ENCODE measurements at places on chromosomes 6 and 20. TPM values are rescaled to one million over a fixed set of nuclear protein-coding genes. Genes with fewer than 3 reads are reported as not detected.
A peak's percentile ranks its signal among the peaks of the same experiment; 100 is the strongest.

- no peak for DNase-seq
Measured at GRCh38 chr6:3778701-3779573, 27.4 kb upstream of the PXDC1 start.

GRCh38 chr6:47439348-47439668 lies 38.3 kb upstream of the CD2AP start:
- DNase-seq, result no peak

DEFB132 gene
- total RNA-seq, result not detected

- DNase-seq, result peak; percentile 76
Measured at GRCh38 chr6:21846541-21847451, 253.2 kb downstream of the SOX4 start.

DNA sequence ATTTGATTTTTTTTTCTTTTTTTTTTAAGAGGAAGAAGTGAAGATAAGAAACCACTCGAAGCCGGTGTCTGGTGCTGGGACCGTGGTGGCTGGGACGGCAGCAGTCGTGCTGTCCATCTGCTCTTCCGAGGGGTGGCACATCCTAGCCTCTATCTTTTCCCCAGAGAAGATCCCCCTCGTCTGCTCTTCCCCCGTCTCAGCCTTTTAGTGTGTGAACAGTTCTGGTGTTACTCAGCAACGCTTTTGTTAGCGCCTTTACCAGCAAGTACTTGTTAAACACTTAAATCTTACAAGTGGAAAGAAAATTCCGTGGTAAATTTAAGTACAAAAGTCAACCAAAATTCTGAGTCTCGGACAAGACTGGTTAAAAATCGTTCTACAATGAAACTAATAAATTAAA lies 90.1 kb downstream of the RSPH3 start:
- no peak for DNase-seq

PHACTR3 gene
- total RNA-seq, result 8.5 TPM

- no peak for DNase-seq
Measured at GRCh38 chr20:20638878-20639277, 73.6 kb downstream of the RALGAPA2 start.

EPHA7 gene
- 5.6 TPM for total RNA-seq

GRCh38 chr20:33465481-33466302 lies 22.1 kb upstream of the SNTA1 start:
- DNase-seq, result peak; percentile 27

MRPS10 gene
- total RNA-seq, result 72.4 TPM

- peak; percentile 90 for DNase-seq
Measured at GRCh38 chr6:15879371-15880261, 216.8 kb upstream of the DTNBP1 start.

DNA sequence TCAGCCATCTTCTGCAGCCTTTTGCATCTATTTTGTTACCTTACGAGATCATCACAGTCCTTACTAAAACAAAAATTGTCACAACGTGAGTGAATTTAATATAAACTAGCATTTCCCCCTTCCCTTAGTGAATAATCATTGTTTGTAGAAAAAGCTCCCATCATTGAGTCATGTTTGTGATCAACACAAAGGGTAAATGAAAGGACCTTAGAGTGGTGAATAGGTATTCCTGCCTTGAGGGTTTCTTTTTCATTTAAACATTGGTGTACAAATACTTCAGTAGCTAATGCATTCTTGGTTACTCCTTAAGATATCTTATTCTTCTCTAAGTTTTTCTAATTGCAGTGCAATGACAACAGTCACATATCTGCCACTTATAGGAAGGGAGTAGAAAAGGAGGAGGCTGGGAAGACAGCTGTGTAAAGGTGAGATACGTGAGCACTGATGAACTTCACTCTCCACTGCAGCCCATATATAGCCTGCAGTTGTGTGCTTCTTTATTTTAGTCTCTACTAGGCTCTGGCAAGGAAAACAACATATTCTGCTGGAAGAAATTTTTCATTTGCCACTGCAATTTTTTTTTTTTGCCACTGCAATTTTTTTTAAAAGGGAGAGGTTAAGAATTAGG lies 27.8 kb downstream of the ADGRG6 start:
- no peak for DNase-seq

DNA sequence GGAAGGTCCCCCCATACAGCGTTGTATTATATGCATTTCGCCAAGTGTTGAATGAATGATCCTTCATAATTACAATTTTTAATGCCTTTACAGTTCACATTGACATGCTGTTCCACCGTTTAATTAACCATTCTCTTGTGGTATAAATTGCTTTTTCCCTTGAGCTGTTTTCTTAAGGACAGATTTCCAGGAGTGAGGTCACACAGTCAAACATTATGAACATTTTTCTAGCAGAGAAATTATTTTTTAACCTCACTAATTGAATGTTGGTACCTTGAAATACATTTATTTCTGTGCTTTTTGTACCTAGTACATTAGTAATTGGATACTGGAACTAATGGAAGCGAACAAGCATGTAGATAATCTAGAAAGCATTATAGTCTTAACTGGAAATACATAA lies 76.7 kb upstream of the C20orf144 start:
- no peak for DNase-seq

MYB gene
- 1.3 TPM for total RNA-seq

TMC2 gene
- not detected for total RNA-seq

DNA sequence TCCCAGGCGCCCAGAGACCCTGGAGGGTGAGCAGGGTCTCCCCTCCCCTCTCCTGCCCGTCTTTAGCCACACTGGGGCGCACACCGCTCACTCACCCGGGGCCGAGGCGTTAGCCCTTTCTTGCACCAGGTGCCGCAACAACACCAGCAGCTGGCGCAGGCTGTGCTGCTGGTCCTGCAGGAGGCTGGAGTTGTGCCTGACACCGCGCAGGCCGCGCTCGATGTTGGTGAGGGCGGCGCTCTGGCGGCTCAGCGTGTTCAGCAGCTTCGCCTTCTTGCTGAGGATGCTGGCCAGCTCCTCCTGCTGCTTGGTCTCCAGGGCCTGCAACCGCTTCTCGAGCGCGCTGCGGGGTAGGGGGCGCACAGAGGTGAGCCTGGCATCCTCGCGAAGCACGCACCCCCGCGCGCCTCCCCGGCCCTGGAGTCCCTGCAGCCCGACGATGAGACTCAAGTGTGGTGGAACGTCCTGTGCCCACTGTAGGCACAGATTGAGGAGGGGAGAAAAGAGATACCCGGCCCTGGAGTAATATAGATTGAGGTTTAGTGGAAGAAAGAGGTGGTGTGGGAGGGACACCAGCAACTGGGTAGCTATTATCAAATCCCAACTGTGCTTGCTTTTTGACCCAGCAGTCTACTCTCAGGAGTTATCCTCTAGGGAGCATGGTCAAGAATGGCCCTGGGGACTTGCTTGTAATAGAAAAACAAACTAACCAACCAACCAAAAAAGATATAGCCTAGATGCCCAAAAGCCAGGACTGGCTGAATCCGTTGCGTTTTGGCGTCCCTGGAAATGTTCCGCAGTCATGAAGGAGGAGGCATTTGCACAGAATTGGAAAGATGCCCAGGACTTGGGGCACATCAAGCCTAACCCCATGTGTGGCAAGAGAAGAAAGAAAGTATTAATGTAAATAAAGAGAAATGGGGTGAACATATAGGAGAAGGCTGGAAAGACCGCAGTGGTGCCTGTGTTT lies 30.9 kb downstream of the ANGPT4 start:
- DNase-seq, result peak; percentile 83

GRCh38 chr20:63706852-63707557 lies 771 bp downstream of the ARFRP1 start:
- peak; percentile 43 for DNase-seq

GRCh38 chr6:27867945-27868300 lies 44.3 kb downstream of the OR2B2 start:
- DNase-seq, result peak; percentile 71

DNA sequence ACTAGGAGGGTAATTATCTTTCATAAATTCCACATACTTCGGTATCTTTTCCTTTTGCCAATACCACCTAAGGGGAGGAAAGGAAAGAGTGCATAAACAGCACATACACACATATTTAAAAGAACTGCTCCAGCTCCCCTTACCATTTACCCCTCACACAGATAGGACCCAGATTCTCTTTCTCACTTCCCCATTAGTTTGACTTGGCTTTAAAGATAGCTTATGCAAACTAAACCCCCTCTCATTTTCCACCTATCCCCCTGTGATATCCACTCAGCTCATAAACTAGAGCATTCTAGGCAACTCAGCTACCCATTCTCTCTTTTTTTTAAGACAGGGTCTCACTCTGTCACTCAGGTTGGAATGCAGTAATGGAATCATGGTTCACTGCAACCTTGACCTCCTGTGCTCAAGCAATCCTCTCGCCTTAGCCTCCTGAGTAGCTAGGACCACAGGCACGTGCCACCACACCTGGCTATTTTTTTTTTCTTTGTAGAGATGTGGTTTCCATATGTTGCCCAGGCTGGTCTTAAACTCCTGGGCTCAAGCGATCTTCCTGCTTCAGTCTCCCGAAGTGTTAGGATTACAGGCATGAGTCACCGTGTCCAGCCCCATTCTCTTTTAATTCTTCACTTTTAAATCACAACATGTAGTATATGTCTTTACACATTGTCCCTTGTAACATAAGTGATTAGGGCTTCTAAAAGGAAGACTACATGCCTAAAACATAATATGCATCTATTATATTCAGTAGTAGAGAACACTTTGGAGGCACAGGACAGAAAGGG lies 4.0 kb downstream of the FUCA2 start:
- no peak for DNase-seq

DNA sequence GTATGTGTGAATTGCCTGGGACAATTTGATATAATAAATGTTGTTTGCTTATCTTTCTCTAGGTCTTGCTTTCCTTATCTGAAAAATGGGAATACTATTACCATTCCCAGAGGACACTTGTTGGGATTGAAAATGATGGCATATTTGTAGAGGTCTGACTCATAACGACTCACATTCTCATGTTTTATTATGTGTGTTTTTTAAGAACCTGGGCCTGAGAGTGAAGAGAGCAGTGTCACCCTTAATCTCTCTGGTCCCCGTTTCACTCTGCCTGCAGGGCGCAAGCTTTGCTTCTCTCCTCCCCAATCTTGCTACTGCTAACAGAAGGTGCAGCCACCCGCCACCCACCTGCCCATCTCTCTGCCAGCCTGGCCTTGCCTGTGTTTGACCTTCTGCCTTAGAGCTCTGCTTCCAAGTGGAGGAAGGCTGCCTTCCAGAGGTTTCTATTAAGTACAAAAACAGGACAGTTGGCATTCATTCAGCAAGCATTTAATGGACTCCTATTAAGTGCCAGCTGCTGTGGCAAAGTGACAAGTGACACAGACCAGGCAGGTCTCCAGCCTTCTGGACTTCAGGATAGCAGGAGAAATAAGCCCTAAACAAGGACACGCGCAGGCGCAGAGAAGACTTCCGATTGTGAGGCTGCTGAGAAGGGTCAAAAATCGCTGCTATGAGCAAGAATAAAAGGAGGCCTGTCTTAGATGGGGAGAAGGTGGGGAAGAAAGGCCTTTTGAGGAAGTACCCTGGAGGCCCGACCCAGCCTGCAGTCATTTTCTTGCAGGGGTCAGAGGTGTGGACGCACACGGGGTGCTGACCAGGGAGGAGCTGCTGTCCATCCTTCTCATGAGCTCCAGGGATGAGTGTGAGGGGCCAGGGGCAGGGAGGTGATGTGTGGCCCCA lies 112.5 kb downstream of the JPH2 start:
- peak; percentile 32 for DNase-seq

SLC12A5 gene
- 0.21 TPM for total RNA-seq

LYRM4 gene
- total RNA-seq, result 8.3 TPM

CCM2L gene
- total RNA-seq, result 9.7 TPM

IP6K3 gene
- total RNA-seq, result 41.4 TPM

DNA sequence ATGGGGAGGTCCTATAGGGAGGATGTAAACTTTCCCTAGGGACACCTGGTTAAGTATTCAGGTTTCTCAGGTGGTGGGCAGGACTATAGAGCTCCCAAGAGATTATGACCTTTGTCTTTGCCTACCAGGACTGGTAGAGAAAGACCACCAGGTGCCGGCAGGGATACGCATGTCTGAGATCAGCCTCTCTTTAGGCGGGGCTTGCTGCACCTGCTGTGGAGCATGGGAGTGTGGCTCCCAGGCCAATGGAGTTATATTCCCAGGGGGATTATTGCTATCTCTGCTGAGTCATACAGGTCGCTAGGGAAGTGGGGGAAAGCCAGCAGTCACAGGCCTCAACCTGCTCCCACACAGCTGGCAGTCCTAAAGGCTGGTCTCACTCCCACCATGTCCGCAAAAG lies 280.5 kb upstream of the MMS22L start:
- DNase-seq, result no peak
